Osteoblast (primary cell): ENCODE measurements at places on chromosomes 3 and 15.

GRCh38 chr3:88117683-88118082 lies 32.1 kb upstream of the C3orf38 start:
- no peak for DNase-seq

DNA sequence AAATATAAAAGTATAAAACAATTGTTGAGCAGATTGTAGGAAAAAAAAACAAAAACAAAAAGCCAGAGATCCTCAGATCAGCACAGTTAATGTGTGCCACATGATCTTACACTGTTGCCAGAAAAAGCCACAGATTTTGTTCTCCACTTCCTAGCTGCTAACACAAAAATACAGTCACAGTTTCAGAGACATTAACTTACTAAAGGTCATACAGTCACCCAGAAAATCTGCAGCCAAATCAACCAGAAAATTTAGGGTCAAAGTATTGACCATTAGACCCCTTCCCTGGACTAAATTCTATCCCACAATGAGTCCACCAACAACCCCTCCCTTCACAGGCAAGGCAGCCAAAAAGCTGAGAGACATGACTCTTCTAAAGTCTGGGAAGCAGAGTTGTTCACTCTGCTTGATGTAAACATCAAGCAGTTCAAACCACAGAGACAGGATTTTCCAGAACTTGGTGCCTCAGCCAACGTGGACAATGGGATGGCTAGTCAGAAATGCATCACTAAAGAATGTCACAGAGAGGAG lies 59.1 kb downstream of the SST start:
- DNase-seq, result no peak

GRCh38 chr15:74032606-74033561 lies 38.4 kb downstream of the PML start:
- no peak for DNase-seq

DNA sequence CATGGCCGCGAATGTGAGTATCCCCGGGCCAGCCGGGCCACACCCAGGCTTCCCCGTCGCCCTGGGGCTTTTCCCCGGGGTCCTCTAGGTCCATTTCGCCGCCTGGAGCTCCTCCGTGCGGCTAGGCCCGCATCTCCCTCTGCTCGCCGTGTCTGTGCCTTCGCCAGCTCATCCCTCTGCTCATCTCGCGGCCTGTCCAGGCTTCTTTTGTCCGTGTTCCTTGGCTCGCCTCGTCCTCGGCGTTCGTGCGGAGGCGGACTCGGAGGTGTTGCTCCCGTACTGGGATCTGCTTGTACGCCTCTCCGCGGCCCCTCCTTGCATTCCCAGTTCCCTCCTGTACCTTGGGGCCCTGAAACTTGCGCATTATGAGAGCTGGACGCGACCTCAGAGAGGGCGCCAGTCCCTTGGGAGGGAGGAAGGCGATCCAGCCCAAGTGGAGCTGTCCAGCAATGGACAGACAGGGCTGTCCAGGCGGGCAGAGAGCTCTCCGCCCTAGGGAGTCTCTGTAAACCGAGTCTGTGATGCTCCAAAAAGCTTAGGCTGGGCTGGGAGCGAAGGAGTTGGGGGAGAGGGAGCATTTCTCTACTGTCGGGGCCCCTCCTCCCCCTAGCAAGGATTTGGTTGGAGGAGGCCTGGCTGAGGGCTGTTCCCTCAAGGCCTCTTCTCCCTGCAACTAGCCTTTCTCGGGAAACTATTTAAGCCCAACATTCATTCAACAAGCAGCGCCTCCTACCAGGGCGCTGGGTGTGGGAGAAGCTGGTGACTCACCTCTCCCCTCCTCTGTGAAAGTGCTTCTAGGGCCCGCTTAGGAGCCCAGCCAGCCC lies 553 bp downstream of the TMEM43 start:
- DNase-seq, result peak; percentile 96

GRCh38 chr15:63526401-63526800 lies 22.0 kb downstream of the USP3 start:
- DNase-seq, result no peak

DNA sequence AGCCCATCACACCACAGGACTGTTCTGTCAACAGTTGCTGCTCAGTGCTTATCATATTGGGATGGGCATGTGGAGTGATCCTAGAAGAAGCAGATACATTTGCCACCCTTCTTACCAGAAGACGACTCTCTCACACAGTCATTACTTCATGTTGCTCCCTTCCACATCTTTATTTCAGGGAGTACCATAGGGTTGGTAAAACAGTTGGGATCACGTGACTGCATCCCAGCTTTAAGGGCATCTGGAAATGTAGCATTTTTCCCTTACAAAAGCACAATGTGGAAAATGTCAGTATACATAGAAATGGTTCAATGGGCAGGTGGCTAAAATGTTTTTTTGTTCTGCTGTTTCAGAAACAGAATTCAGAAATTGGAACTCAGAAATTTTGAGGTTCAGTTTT lies 791.0 kb downstream of the OTOL1 start:
- DNase-seq, result no peak

GRCh38 chr3:128971421-128972100 lies 22.3 kb downstream of the CFAP92 start:
- no peak for DNase-seq

GRCh38 chr15:34279368-34279767 lies 54.6 kb downstream of the EMC4 start:
- no peak for DNase-seq
